Astrocyte (in vitro differentiated cells and primary cell): ENCODE measurements at places on chromosomes 7 and 10. TPM values are rescaled to one million over a fixed set of nuclear protein-coding genes. Genes with fewer than 3 reads are reported as not detected.

Gene MTERF1
- 10.9 and 12.3 TPM in 2 replicates for total RNA-seq

GRCh38 chr10:22662733-22663330, 51.5 kb downstream of the PIP4K2A start:
- H3K4me3 ChIP-seq = no peak overlapping the region
- H3K27ac ChIP-seq = no peak overlapping the region
- no peaks in the 10 kb centered on the region for H3K27me3 ChIP-seq
- H3K36me3 ChIP-seq = no peaks in the 10 kb centered on the region

DNA sequence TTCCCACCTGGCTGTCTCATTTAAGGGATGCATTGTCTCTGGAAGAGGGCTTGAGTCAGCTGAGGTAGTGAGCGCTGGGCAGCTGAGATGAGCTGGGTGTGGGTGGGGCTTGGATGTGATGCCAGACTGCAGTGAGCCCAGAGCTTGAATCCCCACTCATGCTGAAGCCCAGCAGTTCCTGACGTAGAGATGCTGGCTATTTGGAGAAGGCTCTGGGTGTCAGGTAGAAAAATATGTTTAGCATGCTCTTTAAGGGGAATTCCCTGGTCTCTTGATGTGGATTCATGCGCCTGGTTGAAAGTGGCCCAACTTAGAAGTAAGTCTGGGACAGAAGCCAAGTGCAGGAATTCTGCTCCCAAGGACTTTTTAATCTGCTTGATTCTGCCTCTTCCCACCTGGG, 241.5 kb upstream of the IGFBP3 start:
- H3K4me1 ChIP-seq = peaks cover 7% of the 10 kb centered on the region
- H3K4me3 ChIP-seq = no peak overlapping the region
- no peak overlapping the region for H3K27ac ChIP-seq
- H3K27me3 ChIP-seq = no peaks in the 10 kb centered on the region

GRCh38 chr10:44517635-44518034, 132.7 kb upstream of the CXCL12 start:
- DNase-seq = no peak
- H3K27me3 ChIP-seq = no peaks in the 10 kb centered on the region
- no peak overlapping the region for H3K27ac ChIP-seq
- H3K36me3 ChIP-seq = no peaks in the 10 kb centered on the region
- H3K4me1 ChIP-seq = no peaks in the 10 kb centered on the region

Gene SPACDR
- total RNA-seq = 2.5 and 2.6 TPM in 2 replicates

GRCh38 chr10:48627984-48628609, 23.2 kb upstream of the ARHGAP22 start:
- no peak overlapping the region for H3K27ac ChIP-seq
- no peak for DNase-seq
- H3K27me3 ChIP-seq = no peaks in the 10 kb centered on the region
- no peak overlapping the region for H3K4me3 ChIP-seq
- H3K36me3 ChIP-seq = no peaks in the 10 kb centered on the region

DNA sequence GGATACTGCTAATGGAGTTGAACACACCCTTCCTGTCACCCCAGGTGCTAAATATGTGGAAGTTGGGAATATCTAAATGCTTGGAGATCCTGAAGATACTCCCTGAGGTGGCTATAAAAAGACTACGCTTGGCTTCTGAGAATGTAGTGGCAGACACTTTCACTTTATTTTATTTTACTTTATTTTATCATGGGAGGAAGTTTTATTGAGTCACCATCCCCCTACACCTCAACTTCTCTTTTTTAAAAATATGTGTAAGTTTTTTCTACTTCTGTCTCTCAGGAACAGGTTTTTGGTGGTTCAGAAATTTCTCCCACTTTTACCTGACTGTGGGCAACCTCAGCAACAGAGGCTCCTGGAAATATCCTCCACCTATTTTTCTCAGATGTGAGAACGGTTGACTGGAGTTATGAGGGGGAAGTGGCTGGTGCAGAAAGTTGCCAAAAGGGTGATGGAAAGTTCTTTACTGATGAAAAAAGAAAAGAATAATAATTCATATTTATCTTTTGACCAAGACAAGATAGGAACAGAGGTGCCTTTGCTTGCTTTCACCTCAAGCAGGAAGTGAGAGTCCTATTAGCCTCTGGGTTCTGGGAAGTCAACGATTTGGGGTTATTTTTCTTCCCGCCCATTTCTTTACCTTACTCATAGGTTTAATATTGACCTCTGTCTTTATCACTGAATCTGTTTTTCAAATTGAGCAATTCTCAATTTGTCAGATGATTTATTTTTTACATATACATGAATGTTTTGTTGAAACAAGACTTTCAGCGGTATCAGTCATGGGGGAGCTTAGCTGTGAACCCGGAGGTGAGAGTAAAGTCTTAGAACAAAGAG, 103.6 kb downstream of the AHR start:
- H3K4me1 ChIP-seq = peaks cover 11% of the 10 kb centered on the region
- H3K27ac ChIP-seq = no peak overlapping the region
- DNase-seq = no peak
- H3K36me3 ChIP-seq = no peaks in the 10 kb centered on the region
- H3K27me3 ChIP-seq = no peaks in the 10 kb centered on the region
- H3K4me3 ChIP-seq = no peak overlapping the region

- H3K36me3 ChIP-seq = no peaks in the 10 kb centered on the region
- H3K4me1 ChIP-seq = peaks cover 4% of the 10 kb centered on the region
- no peak overlapping the region for H3K4me3 ChIP-seq
- DNase-seq = no peak
These were observed 33.4 kb upstream of the SLC39A12 start for GRCh38 chr10:17918187-17918903.

- no peak for DNase-seq
- no peaks in the 10 kb centered on the region for H3K36me3 ChIP-seq
- H3K27ac ChIP-seq = no peak overlapping the region
- H3K4me3 ChIP-seq = no peak overlapping the region
- H3K27me3 ChIP-seq = no peaks in the 10 kb centered on the region
These were observed 476.1 kb downstream of the SH2D4B start for GRCh38 chr10:81013771-81014170.

GRCh38 chr10:8104721-8105120, 50.2 kb downstream of the GATA3 start:
- no peak overlapping the region for H3K27ac ChIP-seq
- no peaks in the 10 kb centered on the region for H3K4me1 ChIP-seq
- no peak for DNase-seq
- peaks cover 3% of the 10 kb centered on the region for H3K27me3 ChIP-seq

GRCh38 chr7:145696071-145696470, 420.5 kb upstream of the CNTNAP2 start:
- DNase-seq = no peak
- no peaks in the 10 kb centered on the region for H3K4me1 ChIP-seq

DNA sequence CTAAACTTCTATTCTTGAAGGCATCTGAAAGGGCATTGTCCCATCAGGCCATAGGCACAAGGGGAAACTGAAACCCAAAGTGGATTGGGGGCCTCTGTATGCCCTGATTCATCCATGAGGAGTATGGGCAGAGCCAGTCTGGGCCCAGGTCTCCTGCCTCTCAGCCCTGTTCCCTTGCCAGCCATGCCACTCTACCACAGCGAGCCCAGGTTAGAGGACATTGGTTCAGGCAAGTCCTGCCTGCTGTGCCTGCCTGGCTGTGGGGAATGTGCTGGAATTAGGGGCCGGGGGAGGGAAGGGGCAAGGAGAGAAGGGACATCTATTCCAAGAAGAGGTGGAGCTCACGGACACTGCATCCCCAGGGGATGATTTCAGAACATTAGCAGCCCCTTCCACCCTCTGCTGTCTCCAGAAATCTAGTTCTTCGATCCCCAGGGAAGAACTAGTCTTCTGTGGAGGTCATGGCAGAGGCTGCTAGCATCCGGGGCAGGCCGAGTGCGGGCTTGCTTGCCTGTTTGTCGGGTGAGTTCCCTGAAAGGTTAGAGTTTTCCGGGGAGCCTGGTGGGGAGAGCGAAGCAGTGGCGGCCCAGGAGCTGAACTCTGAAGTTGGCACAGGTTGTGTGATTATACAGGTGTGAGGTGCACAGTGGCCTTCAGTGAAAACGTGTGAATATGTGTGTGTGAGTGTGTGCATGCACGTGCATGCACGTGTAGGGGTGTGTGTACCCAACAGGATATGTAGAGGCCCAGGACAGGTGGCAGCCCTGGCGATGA, 37.8 kb downstream of the TBATA start:
- H3K4me3 ChIP-seq = no peak overlapping the region
- no peaks in the 10 kb centered on the region for H3K36me3 ChIP-seq
- no peaks in the 10 kb centered on the region for H3K27me3 ChIP-seq
- no peak for DNase-seq

DNA sequence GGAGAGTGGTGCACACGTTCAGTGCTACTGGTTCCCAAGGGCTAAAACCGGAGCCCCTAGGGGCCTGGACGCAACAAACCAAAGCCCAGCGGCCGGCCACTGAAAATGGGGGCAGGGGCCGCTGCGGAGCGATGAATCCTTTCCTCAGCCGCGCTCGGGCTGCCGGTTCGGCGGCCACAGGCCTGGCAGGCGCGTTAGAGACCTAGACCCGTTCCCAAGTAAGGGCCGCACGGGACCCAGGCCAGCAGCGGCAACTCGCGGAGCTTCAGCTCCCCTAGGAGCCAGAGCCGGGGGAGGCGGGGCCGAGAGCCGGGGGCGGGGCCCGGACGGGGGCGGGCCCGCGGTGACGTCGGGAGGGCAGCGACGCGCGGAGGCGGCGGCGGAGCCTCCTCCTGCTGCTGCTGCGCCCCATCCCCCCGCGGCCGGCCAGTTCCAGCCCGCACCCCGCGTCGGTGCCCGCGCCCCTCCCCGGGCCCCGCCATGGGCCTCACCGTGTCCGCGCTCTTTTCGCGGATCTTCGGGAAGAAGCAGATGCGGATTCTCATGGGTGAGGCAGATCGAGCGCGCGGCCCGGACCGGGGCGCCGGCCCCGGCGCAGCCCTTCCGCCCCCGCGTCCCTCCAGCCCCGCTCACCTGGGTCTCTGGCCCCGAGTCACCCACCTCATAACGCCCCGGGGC, at the start of gene ARF5:
TSS of gene ARF5 (plus strand) at position 393 of the 678 bp plus-strand sequence. CDS start at position 481, 88 bp downstream.
- H3K27ac ChIP-seq = peak within 1 kb of the TSS; percentile 78
- H3K4me1 ChIP-seq = peaks cover 35% of the 10 kb centered on the region
- peaks cover 3% of the 10 kb centered on the region for H3K36me3 ChIP-seq
- peak; percentile 48 for DNase-seq

DNA sequence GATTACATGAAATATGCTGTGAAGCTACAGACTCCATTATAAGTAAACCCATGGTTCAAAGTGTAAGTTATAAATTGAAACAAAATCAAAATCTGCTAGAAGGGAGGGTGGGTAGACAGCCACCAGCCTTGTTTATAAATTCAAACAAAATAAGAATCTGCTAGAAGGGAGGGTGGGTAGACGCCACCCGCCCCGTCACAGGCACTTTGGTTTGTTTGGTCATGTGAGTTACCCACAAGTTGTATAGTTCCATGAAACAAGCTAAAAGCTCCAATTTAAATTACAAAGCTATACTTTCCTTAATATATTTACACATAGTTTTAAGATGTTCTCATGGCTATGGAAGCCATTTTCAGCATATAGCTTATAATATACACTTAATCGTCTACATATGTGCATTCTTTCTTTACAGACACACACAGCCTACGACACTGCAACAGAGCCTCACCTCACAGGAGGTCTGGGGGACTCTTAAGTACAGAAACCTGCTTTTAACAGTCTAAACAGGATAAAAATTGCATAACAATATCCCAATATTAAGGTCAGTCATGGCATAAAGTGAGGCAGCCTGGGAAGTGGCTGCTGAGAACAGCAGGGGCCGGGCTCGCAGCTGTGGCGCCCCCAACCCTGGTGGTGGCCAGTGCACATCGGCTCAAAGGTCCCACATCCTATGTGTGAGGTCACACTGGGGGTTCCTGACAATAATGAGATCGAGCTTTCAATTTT, 28.1 kb upstream of the NCAPG2 start:
- no peak for DNase-seq
- no peaks in the 10 kb centered on the region for H3K4me1 ChIP-seq
- no peak overlapping the region for H3K27ac ChIP-seq
- peaks cover 35% of the 10 kb centered on the region for H3K36me3 ChIP-seq
- no peak overlapping the region for H3K4me3 ChIP-seq
- H3K27me3 ChIP-seq = no peaks in the 10 kb centered on the region

Gene RTKN2
- total RNA-seq = 8.4 and 8.9 TPM in 2 replicates

Gene PCLO
- 3.0 and 3.1 TPM in 2 replicates for total RNA-seq

GRCh38 chr7:66720561-66720960, 20.0 kb upstream of the RABGEF1 start:
- H3K4me1 ChIP-seq = no peaks in the 10 kb centered on the region
- no peak overlapping the region for H3K27ac ChIP-seq
- peaks cover 3% of the 10 kb centered on the region for H3K36me3 ChIP-seq
- DNase-seq = no peak

DNA sequence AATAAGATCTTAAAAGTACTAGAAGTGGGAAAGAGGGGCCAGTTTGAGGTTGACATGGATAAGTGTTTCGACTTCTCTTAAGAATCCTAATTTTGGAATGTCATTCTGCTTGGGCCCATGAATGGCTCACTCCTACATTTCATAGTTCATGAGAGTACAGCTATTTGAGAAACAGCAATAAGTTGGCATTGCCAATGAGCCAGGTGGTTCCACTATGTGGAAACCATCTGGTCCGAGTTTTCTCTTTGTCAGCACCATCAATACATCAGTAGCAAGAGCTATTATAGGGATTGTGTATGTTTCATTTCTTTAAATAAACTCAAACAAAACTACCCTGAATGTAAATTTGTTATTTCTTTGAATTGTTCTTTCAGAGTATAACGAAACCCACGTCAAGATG, 78.1 kb upstream of the NEBL start:
- DNase-seq = no peak
- H3K4me1 ChIP-seq = no peaks in the 10 kb centered on the region
- no peak overlapping the region for H3K27ac ChIP-seq
- H3K36me3 ChIP-seq = no peaks in the 10 kb centered on the region

DNA sequence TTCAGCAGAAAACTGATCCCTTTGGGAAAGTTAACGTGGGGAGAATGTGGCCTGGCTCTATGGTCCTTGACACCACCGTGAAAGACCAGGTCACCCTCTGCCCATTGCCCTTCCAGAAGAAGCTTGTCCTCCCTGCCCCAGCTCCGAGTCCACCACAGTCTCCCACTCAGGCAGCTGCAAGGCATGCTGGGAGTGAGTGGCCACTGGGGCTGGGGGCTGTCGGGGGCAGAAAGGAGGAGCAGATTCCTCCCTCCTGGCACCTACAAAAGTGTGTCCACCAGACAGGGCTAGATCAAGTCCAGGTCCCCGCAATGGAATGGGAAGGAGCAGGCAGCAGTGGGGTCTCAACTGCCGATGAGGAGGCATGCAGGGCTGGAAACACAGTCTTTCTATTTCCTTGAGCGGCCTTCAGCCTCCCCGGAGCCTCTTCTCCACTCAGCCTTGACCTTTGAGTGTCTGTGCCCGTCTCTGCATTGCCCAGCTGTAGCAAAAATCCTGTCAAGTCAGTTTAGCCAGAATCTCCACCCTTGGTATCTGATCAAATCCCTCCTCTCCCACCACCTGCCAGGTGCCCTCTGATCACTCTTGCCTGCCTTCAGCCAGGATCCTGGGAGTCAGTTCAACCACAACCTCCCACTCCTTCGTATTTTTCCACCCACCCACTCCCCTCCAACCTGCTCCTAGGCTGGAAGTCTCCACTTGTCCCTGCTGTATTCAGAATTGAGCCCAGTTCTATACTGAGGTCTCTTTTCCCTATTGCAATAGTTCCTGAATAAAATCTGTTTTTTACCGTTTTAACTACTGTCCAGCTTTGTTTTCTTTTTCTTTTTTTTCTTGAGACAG, 6.9 kb upstream of the ZNF316 start:
- no peak overlapping the region for H3K27ac ChIP-seq
- no peaks in the 10 kb centered on the region for H3K27me3 ChIP-seq
- H3K4me3 ChIP-seq = no peak overlapping the region
- no peaks in the 10 kb centered on the region for H3K4me1 ChIP-seq
- DNase-seq = no peak
- H3K36me3 ChIP-seq = no peaks in the 10 kb centered on the region
